GM03348 (cell line): ENCODE measurements at places on chromosomes 4 and X.

DNA sequence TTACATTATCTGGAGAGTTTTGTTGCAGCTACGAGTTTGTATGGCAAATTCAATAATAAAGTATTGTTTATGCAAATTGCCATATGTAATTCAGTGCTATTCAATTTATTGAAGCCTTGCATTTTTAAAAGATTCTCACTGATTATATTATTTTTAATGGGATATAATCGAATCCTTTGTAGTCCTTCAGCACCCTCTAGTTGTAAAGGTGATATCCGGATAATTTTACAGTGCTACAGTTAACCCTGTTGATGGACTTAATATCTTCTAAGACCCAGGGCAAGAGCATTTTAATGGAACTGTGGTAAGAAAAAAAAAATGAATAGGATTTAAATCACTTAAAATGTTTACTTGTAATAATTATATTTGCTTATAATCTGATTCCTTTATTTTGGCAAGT, 48.5 kb upstream of the GRIA2 start:
- peak; percentile 12 for DNase-seq

- no peak for DNase-seq
Observed at GRCh38 chr4:150950657-150951288, 64.3 kb downstream of the LRBA start.

DNA sequence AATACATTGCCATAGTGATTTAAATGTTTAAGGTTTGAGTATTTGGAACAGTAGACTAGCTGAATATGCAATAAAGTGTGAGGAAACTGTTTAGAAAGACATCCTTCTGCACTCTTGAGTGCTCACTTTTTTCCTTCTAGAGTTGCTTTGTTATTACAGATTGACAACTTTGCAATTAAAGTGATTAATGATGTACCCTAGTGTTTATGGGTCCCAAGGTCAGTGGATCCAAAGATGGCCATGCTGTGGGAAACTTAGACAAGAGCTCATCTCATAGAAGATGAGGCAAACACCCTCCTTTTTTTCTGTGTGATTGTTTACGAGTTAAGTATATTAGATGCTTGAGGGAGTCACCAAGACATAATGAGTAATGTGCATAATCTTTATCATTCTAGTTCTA, 118.8 kb downstream of the PDLIM5 start:
- DNase-seq = no peak

DNA sequence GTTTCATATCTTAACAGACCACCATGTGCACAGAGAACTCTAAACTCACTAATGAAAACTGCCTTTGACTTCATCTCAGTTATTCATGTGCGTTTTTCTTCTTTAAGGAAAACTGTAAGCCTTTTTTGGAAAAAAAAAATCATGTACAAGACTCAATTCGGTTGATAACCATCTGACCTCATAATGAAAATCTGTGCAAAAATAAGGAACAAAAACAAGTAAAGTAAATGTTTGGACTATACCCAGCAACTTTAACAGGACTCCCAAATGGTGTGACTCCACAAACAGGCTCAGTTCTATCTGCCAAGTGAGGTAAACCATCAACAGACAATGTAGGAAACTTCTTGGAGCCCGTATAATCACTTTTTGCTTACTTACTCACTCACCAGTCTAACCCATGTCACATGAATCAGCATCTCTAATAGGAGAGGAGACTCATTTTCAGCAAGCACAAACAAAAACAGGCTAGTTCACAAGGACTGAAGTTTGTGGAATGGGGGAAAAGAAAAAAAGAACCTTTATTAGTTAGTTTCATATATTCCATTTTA, 9.3 kb downstream of the APOO start:
- peak; percentile 13 for DNase-seq

- no peak for DNase-seq
Observed at GRCh38 chr4:1868293-1868692, 2.9 kb upstream of the NSD2 start.

DNA sequence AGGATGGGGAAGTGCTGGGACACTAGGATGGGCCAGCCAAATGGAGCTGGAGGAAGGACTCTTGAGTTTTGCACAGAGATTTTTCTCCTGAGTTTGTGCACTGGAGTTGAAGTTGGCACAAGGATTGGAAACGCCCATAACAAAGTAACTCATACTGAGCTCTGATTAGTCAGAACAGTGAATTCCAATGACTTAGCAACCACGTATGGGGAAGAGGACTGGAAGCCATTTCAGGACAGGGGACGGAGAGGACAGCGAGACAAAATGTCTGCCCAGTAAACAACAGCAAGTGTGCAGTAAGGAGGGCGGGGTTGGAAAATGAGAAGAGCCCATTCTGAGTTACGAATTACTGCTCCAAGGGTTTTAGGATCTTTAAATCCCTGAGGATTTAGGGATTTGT, 5.9 kb downstream of the RIPPLY1 start:
- no peak for DNase-seq

DNA sequence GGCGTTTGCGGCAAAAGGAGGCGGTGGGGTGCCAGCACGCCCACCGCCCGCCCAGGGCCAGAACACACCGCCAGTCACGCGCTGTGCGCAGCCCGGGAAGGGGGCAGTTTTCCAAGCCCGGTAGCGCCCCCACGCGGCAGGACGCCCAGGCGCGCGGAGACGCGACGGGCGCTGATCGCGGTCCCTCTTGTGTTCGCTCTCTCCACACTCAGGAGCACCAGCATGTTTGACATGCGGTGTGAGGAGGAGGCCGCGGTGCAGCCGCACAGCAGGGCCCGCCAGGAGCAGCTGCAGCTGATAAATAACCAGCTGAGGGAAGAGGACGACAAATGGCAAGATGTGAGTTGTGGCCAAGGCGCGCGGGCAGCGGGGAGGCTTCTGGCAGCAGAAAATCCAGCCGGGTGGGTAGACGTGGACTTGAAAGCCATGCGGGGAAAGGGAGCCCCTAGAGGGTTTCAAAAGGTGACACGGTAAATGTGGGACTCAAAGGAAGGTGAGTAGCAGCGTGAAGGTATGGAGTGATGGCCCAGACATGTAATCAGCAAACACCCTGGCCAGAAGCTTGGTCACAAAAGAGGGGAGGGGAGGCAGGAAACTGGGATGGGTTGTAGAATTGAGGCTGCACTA, 104.1 kb downstream of the PHOX2B start:
- peak; percentile 69 for DNase-seq

- no peak for DNase-seq
Observed at GRCh38 chr4:120821029-120821428, 101.5 kb downstream of the PRDM5 start.

DNA sequence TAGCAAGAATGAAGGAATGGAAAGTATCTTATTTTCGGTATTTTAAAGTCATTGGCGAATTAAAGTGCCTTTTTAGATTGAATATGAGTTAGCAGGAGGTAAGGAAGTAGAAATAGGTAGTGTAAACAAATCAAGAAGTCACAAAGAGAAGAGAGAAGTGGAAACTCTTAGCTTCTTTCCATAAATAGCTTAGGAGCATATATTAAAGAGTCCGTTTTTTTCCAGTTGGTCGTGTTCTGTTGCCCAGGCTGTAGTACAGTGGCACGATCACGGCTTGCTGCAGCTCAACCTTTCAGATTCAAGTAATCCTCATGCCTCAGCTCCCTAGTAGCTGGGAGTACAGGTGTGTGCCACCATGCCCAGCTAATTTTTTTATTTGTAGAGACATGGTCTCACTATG, 56.4 kb downstream of the UBE2K start:
- DNase-seq = no peak

DNA sequence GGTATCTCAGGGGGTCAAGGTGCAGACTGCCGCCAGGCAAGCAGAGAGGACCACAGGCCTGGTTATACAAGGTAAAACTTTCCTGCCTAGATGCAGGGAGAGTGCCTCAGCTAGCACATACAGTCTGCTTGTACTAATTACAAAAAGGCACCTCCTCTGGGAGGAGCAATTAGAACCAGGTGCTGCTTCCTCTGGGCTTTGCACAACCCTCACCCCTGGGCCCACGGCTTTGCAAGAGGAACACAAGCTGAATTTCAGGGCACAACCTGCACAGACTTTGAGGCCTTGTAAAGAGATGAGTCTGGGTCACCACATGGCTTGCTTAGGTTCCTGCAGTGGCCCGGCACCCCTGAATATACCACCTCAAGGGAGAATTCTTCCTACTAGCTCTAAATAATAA, 9.2 kb upstream of the CITED1 start:
- no peak for DNase-seq
